Esophagus muscularis mucosa (tissue), 4 donors: ENCODE measurements at places on chromosomes 12 and 14. TPM values are rescaled to one million over a fixed set of nuclear protein-coding genes. Genes with fewer than 3 reads are reported as not detected.

- peak overlapping the region; percentile 57 for H3K27ac ChIP-seq
- no peaks in the 10 kb centered on the region for H3K36me3 ChIP-seq
- H3K4me3 ChIP-seq: no peak overlapping the region
- DNase-seq: no peak
- H3K27me3 ChIP-seq: no peaks in the 10 kb centered on the region
- peaks cover 67% of the 10 kb centered on the region for H3K4me1 ChIP-seq
These were observed 16.5 kb downstream of the ITPK1 start for GRCh38 chr14:93099196-93099595.

- no peak overlapping the region for H3K27ac ChIP-seq
- H3K36me3 ChIP-seq: peaks cover 99% of the 10 kb centered on the region
These were observed 116.3 kb upstream of the FKBP4 start for GRCh38 chr12:2678426-2678825.

DNA sequence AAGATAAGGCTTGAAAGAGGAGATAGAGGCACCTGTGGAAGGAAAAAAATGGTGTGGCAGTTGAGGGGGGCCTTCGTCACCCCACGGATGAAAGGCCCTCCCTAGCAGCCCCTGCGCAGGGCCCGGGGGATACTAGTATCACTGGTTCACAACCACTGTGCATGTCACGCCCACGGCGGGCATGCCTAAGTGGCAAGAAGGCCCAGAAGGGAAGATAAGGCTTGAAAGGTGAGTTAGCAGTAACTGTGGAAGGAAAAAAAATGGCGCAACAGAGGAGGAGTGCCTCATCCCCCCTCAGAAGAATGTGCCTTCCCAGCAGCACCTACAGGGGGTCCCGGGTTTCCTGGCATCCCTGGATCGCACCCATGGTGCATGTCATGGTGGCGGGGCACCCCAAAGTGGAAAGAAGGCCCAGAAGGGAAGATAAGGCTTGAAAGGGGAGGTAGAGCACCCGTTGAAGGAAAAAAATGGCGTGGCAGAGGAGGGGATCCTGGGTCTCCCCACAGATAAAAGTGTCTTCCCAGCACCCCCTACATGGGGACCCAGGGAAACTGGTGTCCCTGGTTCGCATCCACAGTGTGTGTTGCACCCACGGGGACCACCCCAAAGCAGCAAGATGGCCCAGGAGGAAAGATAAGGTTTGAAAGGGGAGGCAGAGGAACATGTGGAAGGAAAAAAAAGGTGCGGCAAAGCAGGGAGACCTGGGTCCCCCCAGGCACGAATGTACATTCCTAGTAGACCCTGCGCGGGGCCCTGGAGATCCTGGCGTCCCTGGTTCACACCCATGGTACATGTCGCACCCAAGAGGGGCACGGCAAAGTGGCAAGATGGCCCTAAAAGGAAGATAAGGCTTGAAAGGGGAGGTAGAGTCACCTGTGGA lies 279.2 kb downstream of the ALG10 start:
- H3K4me3 ChIP-seq: no peak overlapping the region
- H3K27ac ChIP-seq: no peak overlapping the region
- DNase-seq: no peak
- no peaks in the 10 kb centered on the region for H3K36me3 ChIP-seq

GRCh38 chr12:99259040-99259934 lies 388.3 kb upstream of the GARIN6 start:
- no peak overlapping the region for H3K27ac ChIP-seq
- H3K36me3 ChIP-seq: no peaks in the 10 kb centered on the region
- no peaks in the 10 kb centered on the region for H3K4me1 ChIP-seq
- no peak for DNase-seq

GRCh38 chr14:72583316-72584272 lies 310.3 kb downstream of the DPF3 start:
- no peak overlapping the region for H3K4me3 ChIP-seq
- H3K36me3 ChIP-seq: no peaks in the 10 kb centered on the region
- H3K27ac ChIP-seq: no peak overlapping the region
- no peaks in the 10 kb centered on the region for H3K4me1 ChIP-seq
- H3K27me3 ChIP-seq: no peaks in the 10 kb centered on the region

DNA sequence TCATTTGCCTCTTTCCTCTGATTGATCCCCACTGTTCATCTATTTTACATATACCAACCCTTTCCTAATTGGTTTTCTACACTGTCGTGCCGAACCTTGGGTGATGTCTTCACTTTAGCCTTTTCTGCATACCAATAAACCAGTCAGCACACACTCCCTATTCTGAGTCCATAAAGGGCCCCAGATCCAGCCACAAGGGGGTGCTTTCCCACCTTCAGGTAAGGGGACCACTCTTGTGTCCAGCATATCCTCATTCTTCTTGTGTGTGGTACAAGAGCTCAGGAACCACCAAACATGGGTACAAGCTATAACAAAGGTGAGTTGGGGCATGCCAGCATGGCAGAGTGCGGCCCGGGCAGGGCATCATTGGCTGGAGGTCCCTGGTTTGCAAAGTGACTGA lies 859.8 kb downstream of the FSCB start:
- no peaks in the 10 kb centered on the region for H3K36me3 ChIP-seq
- no peaks in the 10 kb centered on the region for H3K27me3 ChIP-seq
- H3K4me3 ChIP-seq: no peak overlapping the region
- DNase-seq: no peak
- H3K27ac ChIP-seq: no peak overlapping the region
- no peaks in the 10 kb centered on the region for H3K4me1 ChIP-seq

CCDC175 gene
- not detected for total RNA-seq
